AML-193 (cell line): ENCODE measurements at places on chromosomes 2 and 18.

- no peak for DNase-seq
These were observed 99.7 kb downstream of the RND3 start for GRCh38 chr2:150387586-150388288.

- DNase-seq: no peak
These were observed 50.6 kb downstream of the EPAS1 start for GRCh38 chr2:46347648-46348280.

- no peak for DNase-seq
These were observed 91.6 kb downstream of the RHOB start for GRCh38 chr2:20538308-20539132.

GRCh38 chr2:1610096-1610485 is 134.2 kb downstream of the PXDN start:
- no peak for DNase-seq

DNA sequence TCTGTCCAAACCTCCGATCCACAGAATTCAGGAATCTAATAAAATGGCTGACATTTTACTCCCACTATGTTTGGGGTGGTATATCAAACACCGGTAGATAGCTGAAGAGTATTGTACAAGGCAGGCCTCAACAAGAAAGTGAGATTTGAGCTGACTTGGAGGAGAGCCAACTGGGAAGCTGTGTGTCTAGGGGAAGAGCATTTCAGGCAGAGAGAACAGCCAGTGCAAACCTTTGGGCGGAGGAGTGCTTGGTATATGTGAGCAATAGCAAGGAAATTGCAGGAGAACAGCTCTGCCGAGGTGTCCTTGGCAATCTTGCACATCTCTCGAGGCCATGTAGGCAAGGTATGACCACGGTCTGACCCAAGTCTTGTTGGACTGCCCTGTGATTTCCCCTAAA is 1.8 kb upstream of the MERTK start:
- DNase-seq: no peak

GRCh38 chr2:200619279-200619678 is 33.5 kb downstream of the AOX1 start:
- DNase-seq: no peak

DNA sequence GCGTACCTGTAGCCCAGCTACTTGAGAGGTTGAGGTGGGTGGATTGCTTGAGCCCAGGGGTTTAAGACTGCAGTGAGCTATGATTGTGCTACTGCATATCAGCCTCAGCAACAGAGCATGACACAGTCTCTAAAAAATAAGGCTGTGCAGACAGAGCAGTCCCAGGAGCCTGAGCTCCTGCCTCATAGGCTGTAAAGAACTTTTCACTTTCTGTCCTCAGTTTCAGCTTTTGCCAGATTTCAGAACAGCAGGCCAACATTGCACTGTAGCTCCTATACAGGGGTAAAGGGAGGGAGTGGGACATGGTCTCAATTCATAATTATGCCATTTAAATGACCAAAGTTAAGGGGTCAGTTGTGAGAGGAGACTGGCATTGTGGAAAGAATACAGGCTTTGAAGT is 150.6 kb downstream of the GALNT1 start:
- no peak for DNase-seq

- no peak for DNase-seq
These were observed 851.4 kb downstream of the BCL11A start for GRCh38 chr2:59702026-59702425.

- no peak for DNase-seq
These were observed 274.3 kb upstream of the NRP2 start for GRCh38 chr2:205407984-205408383.

DNA sequence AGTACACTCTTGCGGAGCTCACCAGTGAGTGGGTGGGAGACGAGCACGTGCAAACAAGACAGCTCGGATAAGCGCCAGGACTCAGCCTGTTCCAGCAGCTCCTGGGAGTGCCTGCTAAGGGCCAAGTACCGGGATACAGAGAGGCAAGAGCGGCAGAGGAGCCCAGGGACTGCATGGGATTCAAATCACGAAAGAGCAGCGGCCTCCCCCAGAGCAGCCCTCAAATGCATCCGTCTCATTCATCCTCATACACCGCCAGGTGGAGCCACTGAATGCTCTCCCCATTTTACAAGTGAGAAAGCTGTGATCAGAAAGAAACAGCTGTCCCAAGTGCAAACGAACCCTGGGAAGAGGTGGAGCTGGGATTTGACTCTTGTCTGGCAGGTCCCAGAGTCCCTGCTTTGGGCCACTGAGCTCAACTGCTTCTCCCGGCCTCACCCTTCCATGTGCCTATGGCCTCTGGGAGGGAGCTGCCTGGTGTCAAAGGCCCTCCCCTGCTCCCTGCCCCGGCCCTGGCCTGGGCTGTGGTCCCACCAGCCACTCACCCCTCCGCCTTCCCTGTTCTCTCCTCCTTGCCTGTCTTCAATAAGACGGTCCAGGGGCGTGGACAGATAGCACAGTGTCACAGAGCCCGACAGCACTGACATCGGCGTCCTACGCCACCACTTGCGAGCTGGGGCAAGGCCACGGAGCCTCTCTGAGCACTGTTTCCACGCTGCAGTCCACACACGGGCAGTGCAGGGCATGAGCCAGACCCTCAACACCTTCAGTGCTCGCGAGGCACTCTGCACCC is 72.8 kb upstream of the TAF1B start:
- peak; percentile 4 for DNase-seq

GRCh38 chr2:9144617-9145016 is 62.0 kb upstream of the ASAP2 start:
- no peak for DNase-seq

DNA sequence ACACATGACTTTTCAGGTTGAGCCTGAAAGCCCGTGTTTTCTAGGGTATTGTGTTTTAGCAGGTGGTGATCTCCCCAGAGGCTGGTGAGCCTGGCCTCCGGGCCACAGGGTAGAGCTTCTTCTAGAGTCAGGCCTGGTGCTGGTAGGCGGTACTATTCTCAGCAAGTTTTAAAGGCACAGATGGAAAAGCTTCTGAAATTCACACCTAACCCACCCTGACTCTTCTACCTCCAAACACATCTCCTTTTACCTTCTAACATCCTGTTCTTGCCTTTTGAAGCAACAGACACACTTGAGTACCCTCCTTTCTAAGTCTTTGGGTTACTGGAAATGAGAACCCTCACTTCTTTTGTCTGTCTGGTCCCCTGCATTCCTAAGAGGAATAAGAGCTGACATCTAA is 191.1 kb downstream of the SETBP1 start:
- DNase-seq: no peak

DNA sequence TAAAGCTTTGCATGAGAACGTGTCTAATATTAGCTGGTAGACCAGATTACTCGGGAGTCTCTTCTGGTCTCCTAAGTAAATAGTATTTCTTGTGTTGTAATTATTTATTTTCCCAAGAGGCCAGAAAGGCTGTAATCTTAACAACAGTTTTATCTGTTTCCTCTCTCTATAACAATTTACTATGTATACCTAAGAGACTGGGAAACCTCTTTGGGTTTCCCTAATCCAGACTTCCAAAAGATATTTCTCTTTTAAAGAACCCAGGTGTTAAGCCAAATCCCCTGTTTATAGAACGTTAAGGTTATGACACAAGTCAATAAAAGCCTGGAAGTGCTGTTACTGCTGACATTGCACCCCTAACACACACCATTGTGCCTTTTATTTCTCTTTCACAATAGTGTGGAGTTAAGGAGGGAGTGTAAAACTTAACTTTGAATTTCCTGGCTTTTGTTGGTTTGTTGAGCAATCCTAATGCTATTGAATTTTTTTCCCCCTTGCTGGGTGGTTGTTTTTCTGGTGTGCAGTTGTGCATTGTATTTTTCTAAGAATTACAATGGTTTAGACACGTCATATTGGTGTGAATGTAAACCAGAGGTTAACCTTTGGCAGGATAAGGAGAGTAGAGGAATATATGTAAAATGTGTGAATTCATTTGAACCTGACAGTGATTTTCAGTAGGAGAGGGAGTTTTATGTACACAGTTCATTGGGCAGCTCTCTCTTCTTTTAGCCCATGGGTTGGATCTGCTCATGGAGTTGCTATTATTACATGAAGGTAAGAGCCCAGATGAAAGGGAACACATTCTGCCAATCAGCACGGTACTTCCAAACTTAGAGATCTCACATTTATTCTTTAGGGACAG is 192.8 kb downstream of the MTX2 start:
- no peak for DNase-seq

DNA sequence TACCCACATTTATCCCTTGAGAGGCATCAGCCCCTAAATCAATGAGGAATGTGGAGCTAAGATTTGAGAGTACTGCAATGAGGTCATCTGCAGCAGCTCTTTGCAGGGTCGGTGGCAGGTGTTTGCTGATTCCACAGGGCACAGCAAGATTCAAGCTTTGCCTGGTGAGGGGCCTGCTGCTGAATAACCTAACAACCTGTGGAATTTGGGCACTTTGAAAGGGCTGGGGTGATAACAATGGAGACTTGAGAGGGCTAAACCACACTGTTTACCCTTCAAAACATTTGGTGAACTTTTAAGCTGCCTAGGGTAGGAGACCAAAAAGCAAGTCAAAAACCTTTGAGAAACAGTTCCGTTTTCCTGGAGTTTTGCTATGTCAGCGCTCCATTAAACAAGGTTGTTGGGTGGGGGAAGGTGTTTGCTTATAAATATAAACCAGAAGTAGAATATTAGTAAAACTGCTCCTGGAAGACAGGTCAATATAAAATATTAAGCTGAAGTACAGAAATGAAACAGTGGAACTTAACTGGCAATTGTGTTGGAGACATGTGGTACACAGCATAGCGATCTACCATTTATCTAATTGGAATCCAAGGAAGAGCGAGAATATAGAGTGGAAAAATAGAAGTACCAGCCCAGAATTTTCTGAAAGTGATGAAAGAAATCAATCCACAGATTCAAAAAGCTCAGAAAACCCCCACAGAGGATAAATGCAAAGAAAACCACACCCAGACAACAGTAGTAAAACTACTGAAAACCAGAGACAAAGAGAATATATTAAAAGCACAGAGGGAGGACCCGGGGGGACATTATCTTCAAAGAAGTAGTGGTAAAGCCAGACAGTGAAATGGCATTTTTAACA is 15.7 kb downstream of the COPS8 start:
- no peak for DNase-seq

- DNase-seq: no peak
These were observed 42.8 kb downstream of the ITSN2 start for GRCh38 chr2:24317491-24317920.

DNA sequence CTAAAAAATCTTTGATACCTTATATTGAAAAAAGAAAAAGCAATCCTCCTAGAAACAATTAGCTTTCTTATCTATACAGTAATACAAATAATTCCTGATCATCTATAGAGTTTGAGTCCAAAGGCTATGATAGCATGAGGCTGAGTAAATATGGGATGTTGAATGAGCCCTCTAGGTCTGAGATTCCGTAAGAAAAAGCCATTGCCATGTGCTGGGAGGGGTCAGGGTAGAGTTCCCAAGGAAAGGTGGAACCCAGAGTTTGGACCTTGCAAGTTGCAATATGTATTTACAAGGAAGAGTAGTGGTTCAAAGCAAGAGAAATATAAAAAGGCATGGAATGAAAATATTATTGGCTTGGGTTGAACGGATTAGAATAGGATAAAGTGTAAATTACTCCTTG is 178.1 kb downstream of the DCC start:
- DNase-seq: no peak

GRCh38 chr2:238097988-238098871 is 1.9 kb upstream of the ESPNL start:
- no peak for DNase-seq

- DNase-seq: no peak
These were observed 142.1 kb downstream of the FBXO15 start for GRCh38 chr18:74005320-74006109.

DNA sequence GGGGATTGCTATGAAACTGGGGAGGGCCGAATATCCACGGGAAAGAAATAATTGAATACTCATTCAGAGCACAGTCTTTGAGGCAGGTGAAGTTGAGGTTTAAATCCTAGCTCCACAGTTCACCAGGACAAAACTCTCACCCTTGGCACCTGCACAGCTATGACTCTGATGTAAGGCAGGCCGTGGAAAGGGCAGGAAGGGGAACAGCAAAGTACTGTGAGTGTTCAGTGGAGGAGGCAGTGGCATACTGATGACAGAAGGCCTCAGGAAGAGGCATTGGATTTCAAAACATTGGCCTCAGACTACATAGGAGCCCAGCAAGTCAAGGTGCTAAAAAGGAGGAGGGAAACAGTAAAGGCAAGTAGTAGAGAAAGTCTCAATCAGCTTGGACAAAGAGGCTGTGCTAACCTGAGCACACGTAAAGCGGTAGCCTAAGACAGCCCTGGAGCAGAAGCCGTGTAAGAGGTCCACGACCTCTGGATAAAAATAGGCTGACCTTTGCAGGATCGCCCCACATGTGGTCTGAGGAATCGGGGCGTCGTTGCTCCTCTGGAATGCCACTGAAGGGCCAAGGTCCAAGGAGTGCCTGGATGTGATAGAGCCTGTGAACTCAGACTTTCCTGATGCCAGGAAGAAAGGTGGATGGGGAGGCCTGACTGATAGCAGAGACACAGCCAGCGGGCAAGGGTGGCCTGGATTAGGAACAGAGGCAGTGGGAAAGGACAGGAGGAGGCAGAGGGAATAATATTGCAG is 243.6 kb downstream of the PID1 start:
- DNase-seq: no peak

DNA sequence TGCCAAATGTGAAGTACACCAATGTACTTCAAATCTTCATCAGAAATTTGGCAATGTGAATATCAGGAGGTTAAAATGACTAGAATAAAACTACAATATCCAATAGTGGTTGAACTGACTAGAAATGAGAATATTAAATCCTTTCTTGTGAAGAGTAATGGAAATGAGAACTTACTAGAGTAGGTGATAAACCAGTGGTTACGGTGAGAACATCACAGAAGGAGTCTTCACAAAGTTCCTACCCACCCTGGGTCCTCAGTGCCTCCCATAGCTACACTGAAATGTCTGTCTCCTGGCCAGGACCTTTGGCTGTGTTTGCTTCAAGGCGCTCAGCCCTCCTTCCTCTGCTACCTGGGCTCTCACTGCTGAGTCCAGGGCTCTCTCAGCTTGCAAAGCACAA is 289.7 kb downstream of the STK39 start:
- no peak for DNase-seq

DNA sequence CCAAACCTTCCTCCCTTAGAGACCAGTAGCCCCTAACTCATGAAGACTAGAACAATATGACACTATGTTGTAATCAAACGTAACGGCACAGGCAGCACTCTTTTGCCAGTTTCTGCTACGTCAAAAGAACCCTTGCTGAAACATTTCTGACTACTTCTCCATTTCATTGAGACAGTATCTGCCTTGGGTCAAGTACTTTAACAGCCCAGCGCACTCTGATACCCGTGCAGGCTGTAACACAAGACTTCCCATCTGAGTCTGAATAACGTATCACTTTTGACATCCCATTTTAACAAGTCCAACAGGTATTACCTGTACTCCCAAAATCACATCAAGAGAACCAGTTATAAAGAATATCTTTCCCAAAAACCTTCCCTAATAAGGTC is 38.4 kb downstream of the TBC1D8 start:
- no peak for DNase-seq
